ENCODE measurements at places on chromosomes 6 and 20.

GRCh38 chr6:84707171-84707570 lies 57.2 kb downstream of the TBX18 start:
- DNase-seq: no peak

DNA sequence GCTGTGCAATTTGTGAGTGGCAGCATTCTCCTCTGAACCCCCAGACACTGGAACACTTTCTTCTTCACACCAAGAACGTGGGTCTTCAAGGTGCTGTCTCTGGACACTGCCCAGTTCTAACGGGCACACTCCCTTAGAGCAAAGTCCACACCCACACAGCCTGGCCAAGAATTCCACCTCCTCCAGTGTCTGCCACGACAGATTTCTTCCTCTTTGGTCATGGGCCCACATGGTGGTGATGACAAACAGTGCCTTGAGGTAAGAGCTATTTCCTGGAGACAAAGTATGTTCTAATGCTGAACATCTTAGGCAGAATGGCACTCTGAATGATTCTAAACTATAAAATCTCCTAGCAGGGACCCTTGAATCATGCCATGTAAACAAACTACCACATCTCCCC lies 25.5 kb upstream of the SSTR4 start:
- DNase-seq: no peak

- no peak for DNase-seq
Measured at GRCh38 chr6:20335872-20336271, 65.8 kb upstream of the E2F3 start.

DNA sequence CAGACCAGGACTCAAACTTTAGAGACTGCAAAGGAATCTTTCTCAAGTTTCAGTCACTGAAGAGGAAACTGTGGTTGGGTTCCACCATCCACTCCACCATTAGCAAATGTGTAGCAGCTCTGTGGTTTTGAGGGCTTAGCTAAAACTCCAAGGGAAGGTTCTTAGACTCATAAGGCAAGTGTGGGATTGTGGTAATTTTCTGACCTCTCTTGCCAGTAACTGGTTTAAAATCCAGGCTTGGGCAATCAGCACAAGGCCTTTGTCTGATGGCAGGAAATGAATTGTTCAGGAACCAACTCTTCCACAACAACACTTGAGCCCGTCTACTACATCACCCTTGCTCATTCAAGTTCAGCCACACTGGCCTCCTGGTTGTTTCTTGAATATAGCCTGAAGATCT lies 68.6 kb upstream of the FBXL4 start:
- no peak for DNase-seq

- no peak for DNase-seq
Measured at GRCh38 chr6:169701311-169701953, 397 bp downstream of the WDR27 start.

DNA sequence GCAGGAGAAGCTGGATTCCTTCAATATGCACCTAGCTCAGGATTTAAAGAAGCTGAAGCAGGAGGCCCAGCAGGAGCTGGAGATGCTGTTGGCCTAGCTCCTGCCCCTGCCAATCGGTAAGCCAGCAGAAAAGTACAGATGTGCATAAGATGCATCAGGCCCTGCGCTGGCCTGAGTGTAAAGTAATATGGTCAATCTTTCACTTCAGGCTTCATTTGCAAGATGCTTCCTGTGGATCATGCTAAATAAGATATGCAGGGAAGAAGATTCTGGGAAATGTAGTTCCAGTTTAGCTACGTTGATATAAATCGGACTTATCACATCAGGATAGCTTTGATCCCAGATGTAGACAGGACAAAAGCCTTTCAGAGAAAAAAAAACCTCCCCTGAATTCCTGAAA lies 100.3 kb downstream of the GJA1 start:
- no peak for DNase-seq

GRCh38 chr6:101741474-101742171 lies 348.1 kb downstream of the GRIK2 start:
- DNase-seq: no peak

DNA sequence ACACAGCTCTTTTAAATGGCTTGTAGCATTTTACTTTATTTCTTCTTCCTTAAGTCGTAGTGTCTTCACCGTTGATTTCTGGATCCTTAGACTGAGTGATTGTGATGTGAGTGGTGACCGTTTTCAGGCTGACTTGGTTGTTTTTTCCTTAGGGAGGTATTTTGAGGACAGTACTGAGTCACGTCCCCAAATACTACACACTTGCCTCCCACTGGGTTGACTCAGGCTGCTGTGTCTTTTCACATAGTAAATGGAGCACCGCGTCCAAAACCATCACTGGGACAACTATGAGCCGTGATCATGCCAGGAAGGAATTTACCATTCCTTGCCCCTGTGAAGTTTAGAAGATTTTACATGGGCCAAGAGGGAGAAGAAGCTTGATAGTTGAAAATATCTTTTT lies 174.1 kb downstream of the FARS2 start:
- DNase-seq: no peak

DNA sequence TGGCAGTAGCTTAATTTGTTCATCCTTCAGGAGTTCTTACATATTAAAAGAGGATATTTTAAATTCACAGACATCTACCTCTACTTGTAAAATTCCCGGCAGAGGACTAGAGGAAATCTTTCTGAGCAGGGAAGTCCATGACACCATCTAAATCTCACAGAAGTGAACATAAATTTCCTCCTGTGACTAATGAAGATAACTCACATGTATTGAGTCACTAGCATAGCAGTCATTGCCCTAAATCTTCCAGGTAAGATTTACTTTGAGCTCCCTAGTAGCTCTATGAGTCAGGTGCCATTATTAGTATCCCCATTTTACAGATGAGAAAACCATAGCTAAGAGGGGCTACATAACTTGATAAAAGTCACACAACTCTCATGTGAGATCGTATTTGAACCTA lies 1058.6 kb upstream of the FLRT3 start:
- no peak for DNase-seq

- no peak for DNase-seq
Measured at GRCh38 chr6:32087574-32088486, 21.3 kb downstream of the TNXB start.

GRCh38 chr6:50824552-50824951 lies 5.9 kb downstream of the TFAP2B start:
- no peak for DNase-seq

- DNase-seq: no peak
Measured at GRCh38 chr6:43759136-43759906, 10.7 kb upstream of the VEGFA start.

- DNase-seq: peak; percentile 47
Measured at GRCh38 chr6:16206595-16207037, 31.8 kb upstream of the GMPR start.

GRCh38 chr6:37575221-37575620 lies 75.5 kb upstream of the CCDC167 start:
- no peak for DNase-seq

- no peak for DNase-seq
Measured at GRCh38 chr6:115783402-115784061, 277.2 kb downstream of the FRK start.

- no peak for DNase-seq
Measured at GRCh38 chr6:15194453-15194852, 51.4 kb upstream of the JARID2 start.

- DNase-seq: no peak
Measured at GRCh38 chr6:33654831-33655554, 33.9 kb downstream of the ITPR3 start.

DNA sequence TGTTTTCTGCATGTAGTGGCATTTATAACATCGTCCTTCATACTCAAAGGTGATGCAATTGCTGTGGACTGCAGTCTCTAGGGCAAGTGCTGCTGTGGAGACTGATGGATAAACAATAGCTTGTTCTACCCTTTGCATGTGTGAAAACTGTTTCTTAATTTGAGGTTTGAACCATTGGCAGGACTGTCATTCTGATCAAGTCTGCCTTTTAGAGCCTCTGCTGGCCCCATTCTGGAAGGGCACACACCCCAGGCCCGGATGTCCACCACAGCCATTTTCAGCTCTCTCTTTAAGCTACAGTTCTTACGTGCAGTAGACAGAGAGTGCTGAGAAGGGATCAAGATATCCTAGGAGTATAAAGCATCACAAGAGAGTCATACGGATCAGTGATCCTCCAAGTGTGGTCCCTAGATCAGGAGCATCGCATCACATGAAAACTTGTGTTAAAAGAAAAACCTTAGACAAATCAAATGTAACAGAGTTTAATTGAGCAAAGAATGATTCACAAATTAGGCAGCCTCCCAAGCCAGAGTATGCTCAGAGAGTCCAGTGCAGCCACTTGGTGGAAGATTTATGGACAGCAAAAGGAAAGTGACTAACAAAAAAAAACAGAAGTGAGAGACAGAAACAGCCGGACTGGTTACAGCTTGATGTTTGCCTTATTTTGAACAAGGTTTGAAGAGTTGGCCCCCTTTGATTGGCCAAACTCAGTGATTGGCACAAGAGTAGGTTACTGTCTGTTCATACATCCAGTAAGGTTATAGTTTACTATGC lies 52.0 kb downstream of the FRK start:
- DNase-seq: peak; percentile 69

- DNase-seq: no peak
Measured at GRCh38 chr6:136947037-136947436, 24.9 kb downstream of the SLC35D3 start.

GRCh38 chr6:7215798-7216231 lies 97.2 kb downstream of the SSR1 start:
- DNase-seq: no peak

GRCh38 chr6:145138469-145139139 lies 596.7 kb downstream of the EPM2A start:
- no peak for DNase-seq

Measured in hippocampal formation (tissue), 2 donors.